ENCODE measurements at places on chromosomes 11 and 22. TPM values are rescaled to one million over a fixed set of nuclear protein-coding genes. Genes with fewer than 3 reads are reported as not detected.

Gene CCT8L2
- not detected for total RNA-seq

Gene CRACR2B
- total RNA-seq = 1.3 TPM

- DNase-seq = no peak
These were observed 7.0 kb downstream of the DNAJB13 start for GRCh38 chr11:73957654-73958361.

DNA sequence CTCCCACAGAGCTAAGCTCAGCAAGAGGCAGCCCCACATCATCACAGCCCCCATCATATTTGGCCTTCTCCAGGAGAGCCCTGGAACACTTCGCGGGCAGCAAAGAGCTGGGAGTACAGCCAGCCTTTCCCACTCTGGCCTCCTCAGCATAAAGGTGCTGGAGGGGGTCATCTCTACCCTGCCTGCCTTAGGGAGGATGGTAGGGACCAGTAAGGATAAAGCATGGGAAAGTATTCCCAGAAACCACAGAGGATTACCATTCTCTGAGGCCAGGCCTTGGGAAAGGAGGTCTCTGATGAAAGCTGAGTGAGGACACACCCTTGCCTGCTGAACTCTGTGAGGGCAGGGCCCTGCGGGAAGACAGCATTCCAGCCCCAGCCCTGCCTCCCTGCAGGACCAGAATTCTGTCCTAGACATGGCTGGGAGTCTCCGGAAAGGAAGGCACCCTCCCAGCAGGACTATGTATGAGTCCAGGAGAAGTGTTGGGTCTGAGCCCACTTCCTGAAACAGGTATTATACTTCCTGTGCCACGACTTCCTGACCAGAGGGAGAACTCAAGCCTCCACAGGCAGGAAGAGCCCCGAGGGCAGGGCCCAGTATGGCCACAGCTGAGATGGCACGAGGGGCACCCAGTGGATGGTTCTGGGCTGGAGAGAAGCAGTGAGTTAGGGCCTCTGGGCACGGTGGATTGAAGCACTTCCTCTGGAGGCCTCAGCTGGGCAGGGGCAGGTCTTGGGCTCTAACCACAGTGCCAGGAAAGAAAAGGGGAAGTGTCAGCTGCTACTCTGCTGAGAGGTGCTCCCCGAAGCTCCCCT lies 12.9 kb upstream of the CASTOR1 start:
- DNase-seq = peak; percentile 89

DNA sequence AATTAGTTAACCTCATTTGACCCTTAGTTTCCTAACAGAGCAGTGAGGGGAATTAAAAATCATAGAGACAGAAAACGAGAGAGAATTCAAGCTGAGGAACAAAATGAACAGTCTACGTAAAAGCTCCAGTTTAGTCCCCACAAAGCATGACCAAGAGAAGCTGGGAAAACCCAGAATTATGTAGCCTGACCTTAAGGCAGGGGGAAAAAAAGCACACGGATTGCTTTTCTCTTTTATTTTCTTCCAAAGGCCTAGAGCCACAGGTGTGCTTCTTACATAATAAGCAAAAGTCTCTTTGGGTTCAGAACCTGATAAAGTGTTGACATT lies 514 bp upstream of the AMBRA1 start:
- no peak for DNase-seq
